ENCODE measurements at places on chromosomes 6 and 20.

DNA sequence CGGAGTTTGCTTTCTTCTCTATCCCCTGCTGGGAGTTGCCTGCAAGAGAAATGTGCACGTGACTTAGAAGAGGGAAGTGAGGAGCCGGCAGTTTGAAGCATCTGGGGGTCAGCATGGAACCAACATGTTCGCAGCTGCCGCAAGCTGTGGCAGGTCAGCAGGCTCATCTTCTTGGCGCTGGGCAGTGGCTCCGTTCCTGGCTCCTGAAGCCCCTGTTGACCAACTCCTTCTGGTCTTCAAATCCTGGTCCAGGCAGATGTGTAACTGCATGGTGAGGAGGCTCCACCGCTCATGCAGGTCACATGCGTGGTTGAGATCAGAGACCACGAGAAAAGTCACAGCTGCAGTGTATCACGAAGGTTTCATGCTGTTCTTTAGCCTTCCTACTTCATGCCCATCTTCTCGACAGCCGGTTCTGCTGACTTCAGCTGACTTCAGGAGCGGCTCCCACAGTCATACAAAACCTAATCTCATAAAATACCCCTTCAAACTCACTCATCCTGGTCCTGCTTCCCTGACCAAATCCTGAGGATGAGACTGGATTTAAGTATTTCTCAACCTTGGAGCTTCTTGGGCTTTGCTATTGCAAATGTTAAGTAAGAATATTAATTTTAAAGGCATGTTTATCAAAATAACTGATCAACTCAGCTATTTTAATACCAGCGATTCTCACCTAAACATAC is 44.9 kb upstream of the BCAS1 start:
- peak; percentile 46 for DNase-seq

- DNase-seq, result no peak
These were observed 69.4 kb upstream of the KCNG1 start for GRCh38 chr20:51092338-51092737.

- no peak for DNase-seq
These were observed 3.7 kb upstream of the SIRPA start for GRCh38 chr20:1891263-1892118.

DNA sequence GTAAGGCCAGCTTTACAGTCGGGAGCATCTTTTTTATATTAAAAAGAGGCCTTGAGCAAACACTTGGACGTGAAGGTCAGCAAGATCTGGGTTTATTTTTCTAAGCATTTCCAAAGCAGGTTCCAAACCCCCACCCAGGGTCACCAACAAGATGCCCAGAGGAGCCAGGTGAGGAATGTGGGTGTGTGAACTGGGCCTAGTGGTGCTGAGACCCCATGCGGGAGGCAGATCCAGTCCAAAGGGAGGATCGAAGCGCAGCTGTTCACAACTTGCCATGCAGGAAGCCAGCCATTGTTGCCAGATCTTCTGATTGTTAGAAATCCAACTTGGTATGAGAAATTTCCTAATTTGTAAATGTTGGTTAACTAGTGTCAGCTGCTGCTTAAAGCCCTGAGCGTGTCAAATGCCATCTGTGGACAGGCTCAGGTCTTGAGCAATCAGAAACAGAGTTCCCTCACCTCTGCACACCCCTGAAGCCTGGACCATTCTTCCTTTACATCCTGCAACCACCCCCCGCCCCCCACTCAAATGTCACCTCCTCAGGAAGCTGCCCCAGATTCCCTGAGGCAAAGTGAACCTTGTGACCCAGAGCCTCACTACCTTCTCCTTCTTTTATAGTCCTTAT is 46.5 kb downstream of the NFATC2 start:
- DNase-seq, result no peak

- no peak for DNase-seq
These were observed 379.4 kb upstream of the MAN1A1 start for GRCh38 chr6:119728935-119729334.

DNA sequence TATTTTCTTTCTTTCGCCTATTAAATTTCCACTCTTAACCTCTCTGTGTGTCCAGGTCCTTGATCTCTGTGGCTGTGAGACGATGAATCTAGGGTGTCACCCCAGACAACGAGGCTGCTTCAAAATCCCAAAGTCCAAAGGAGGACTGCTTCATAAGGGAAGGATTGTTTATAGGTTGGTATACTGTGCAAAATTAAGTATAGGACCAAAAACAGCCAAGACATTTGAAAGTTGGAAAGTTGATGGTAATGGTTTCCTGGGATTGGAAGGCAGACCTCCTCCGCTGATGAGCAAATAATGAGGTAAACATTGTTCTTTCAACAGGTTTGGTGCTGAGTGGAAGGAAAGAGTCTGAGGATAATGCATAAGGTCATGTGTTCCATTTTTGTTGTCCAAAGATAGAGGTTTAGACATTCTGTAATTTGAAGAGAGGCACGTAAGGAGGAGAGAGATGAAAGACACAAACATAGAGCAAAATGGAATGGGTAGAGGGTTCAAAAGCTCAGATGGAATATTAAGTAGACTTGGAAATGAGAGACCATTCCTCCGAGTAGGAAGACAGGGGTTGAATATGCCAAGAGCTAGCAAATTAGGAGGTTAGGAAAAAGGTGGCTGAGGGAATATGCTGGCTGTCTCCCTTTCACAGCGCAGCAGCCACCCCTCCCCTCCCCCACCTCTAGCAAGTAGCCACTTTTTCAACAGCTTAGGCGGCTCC is 24.8 kb downstream of the ZNF311 start:
- no peak for DNase-seq

DNA sequence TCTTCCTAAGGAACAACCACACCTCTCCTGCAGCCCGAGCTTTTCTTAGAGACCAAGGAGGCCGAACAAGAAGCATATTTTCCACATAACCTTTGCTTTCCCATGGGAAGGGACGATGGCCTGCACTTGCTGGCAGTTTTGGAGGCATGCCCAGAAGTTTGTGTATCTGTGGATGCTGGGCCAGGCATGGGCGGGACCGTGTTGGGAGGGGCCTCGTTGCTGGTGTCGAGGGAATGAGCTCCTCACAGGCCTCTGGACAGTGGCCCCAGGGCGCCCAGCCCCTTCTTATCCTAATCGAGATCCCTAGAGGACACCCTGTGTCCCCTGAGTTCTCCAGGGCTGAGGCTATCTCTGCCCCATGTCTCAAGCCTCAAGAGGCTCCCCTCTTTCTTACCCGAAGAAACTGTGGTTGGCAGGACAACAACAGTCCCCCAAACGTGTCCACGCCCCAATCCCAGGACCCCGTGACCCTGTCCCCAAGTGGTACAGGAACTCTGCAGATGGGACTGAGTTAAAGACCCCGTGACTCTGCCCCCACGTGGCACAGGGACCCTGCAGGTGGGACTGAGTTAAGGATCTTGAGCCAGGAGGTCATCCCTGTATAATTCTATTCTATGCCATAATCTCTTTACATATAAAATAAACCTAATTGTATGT is 99.5 kb upstream of the BHLHE23 start:
- no peak for DNase-seq

- no peak for DNase-seq
These were observed 629.3 kb downstream of the GRIK2 start for GRCh38 chr6:102022803-102023202.

DNA sequence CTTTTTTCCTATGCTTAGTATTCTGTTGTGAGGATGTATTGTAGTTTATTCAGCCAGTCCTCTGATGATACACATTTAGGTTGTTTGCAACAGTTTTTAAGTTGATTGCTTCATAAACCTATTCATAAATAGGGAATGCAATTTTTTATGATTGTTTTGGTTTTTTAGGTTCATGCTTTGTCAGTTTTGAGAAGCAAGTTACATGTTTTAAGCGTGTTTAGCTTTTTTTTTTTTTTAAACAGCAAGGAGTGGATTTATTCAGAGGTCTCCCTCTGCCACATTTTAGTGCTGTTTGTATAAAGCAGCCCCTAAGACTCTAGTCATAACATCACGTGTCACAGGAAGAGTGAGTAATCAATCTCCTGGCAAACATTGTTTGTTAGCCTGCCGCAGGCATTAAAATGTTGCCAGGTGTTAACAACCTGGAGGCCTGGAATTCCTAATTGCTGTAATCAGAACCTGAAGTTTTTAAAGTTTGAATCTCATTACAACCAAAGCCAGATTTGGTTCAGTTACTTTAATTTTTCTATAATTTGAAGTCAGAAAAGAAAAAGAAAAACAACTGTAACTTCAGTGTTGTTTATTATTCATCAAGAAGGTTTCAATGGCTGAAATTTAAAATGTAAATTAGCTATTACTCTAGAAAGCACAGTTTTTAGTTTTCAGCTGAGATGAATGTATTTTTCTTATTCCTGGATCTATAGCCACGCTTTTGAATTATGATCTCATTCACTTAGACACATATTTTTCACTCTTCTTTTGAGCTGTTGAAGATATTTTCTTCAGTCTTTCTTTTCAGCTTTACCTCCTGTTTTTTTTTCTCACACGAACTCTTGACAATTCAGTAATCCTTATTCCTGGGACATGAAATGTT is 59.2 kb downstream of the KCNS1 start:
- DNase-seq, result peak; percentile 7

- peak; percentile 30 for DNase-seq
These were observed 307.9 kb upstream of the SLC35B3 start for GRCh38 chr6:8743170-8743745.

DNA sequence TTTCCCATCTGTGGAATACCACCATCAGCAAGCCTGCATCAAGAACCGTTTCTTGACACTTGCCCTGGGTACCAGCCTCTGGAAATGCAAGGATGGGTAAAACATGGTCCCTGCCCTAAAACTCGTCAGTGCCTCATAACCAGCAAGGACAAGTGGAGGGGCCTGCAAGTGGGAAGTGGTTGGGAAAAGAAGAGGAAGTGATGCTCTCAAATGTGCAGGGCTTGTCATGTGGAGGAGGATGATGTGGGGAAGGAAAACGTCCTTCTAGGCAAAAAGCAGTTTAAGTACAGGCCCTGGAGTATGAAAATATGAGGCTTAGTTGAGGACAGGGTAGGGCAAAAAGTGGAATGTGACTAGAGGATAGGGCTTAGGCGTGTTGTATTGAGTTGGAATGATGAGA is 19.0 kb downstream of the RREB1 start:
- DNase-seq, result peak; percentile 86

- DNase-seq, result peak; percentile 69
These were observed 41.6 kb downstream of the CCN2 start for GRCh38 chr6:131909408-131910218.

- no peak for DNase-seq
These were observed 228.2 kb upstream of the SUPT3H start for GRCh38 chr6:45605971-45606370.

GRCh38 chr6:33433544-33434191 is 13.8 kb downstream of the SYNGAP1 start:
- no peak for DNase-seq

- no peak for DNase-seq
These were observed 625.2 kb downstream of the EPM2A start for GRCh38 chr6:145110109-145110508.

- DNase-seq, result no peak
These were observed 58.0 kb downstream of the PACRG start for GRCh38 chr6:162785632-162786242.

DNA sequence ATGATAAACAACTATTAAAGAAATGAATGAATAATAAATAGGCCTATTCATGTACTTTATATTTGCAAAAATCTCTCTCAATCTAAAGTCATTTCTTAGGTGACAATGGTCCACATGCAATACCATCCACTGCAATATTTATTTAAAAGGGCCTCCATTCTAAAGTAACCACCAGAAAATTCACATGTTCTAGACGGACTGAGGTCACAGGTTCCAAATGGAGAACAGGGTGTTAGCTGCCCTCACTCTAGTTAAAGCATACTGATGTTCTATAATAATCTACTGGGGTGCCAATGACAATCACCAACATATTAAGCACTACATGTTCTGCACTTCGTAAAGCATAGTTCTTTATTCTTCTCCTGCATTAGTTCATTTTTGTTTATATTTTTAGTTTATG is 1.2 kb downstream of the HBS1L start:
- DNase-seq, result no peak

- no peak for DNase-seq
These were observed 610.4 kb downstream of the RFPL4B start for GRCh38 chr6:112957536-112957916.

GRCh38 chr6:21404577-21404976 is 189.0 kb upstream of the SOX4 start:
- no peak for DNase-seq

GRCh38 chr20:854601-855000 is 21.1 kb downstream of the FAM110A start:
- DNase-seq, result no peak

- peak; percentile 32 for DNase-seq
These were observed 198.6 kb downstream of the BACH2 start for GRCh38 chr6:90098001-90098531.

DNA sequence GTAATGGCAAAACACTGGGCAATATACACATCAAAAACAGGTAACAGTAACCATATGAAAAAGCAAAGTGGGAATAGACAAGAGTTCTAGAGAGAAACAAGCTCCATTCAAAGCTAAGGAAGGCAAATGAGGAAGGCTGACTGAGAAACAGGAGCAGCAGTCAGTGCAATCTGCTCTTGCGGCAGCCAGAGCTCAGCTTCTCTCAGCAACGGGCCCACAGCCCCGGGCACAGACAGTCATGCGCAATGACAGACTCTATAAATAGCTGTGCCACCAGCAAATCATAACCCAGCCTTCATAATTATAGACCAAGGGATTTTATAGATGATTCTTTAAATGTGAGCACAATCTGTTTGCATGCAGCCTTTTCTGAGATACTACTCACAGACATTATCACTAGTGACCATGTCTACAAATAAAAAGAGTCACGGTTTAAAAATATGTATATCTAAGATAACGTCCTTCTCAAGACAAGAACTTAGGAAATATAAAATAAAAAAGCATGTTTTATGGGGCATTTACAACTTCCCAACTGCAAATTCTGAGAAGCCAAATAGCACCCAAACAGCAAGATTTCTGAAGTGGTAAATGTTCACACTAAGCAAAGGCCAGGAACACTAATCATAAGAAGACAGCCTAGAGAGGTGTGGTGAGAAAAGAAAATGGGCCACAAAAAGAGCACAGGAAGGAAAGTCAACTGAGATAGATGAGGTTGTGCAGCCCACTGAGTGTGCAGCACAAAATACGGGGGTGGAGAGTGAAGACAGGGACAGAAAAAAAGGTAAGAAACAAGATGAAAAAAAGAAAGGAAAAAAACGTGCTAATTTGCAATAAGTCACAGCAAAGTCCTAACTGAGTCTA is 39.9 kb upstream of the BEND6 start:
- DNase-seq, result peak; percentile 35

GRCh38 chr20:18252597-18253451 is 35.5 kb upstream of the ZNF133 start:
- no peak for DNase-seq

- DNase-seq, result no peak
These were observed 429.7 kb downstream of the EPHA7 start for GRCh38 chr6:92989656-92990055.

- no peak for DNase-seq
These were observed 3.1 kb downstream of the ZUP1 start for GRCh38 chr6:116665464-116665863.

GRCh38 chr6:148064406-148065134 is 278.1 kb upstream of the SASH1 start:
- DNase-seq, result no peak

GRCh38 chr6:132202574-132202973 is 198.7 kb downstream of the MOXD1 start:
- no peak for DNase-seq

GRCh38 chr6:5379647-5380242 is 118.4 kb downstream of the FARS2 start:
- peak; percentile 76 for DNase-seq

Data from suppressor macrophage treated with lipopolysaccharide for 1 hour (primary cell).